ENCODE measurements at places on chromosomes 6 and 20.

GRCh38 chr6:11683871-11684270 lies 94.7 kb downstream of the ADTRP start:
- DNase-seq: no peak

DNA sequence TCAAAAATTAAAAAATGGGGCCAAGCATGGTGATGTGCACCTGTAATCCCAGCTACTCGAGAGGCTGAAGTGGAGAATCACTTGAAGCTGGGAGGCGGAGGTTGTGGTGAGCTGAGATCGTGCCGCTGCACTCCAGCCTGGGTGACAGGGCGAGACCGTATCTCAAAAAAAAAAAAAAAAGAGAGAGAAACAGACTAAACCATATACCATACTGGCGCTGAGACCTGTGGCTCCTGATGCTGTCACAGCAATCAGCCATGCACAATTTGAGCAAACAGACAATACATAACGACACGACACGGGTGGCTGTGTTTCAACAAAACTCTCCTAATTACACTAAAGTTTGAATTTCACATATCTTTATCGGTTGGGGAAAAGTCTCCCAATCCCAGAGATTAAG lies 14.9 kb upstream of the CBFA2T2 start:
- no peak for DNase-seq

DNA sequence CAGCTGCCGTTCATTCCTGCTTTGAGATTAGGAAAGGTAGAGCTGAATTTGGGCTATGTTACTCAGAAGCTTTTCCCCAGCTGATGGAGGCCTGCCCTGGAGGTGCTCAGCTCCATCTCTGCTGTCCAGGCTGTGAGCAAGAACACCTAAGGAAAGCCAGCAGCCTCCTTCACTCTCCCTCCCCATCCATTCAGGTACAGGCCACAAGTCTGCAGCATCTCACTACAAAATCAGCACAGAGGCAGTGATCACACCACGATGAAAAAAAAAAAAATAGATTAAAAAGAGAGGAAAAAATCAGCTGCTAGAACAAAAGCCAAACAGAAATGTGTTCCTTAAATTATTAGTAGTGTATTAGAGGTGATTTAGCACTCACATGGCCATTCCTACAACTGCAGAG lies 515.0 kb downstream of the CDH26 start:
- no peak for DNase-seq

DNA sequence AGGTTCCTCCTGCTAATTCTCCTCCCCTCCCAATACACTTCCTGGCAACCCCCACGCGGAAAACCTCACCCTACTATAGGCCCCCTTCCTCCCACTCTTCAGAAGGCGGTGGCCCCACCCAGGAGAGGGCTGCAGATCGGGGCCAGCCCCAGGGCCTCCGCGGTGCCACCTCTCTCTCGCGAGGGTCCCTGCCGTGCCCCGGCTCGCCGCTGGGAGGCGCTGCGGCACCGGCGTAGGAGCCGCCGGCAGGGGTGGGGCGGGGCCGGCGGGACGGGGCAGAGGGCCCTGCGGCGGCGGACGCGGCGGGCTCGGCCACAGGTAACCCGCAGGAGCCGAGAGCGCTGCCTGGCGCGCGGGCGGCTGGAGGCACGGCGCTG lies at the start of gene ANKRD6:
Gene ANKRD6, plus strand, starts transcription at position 278 of the 377 bp plus-strand sequence. CDS start 133,825 bp downstream, outside the sequence.
- peak; percentile 73 for DNase-seq

DNA sequence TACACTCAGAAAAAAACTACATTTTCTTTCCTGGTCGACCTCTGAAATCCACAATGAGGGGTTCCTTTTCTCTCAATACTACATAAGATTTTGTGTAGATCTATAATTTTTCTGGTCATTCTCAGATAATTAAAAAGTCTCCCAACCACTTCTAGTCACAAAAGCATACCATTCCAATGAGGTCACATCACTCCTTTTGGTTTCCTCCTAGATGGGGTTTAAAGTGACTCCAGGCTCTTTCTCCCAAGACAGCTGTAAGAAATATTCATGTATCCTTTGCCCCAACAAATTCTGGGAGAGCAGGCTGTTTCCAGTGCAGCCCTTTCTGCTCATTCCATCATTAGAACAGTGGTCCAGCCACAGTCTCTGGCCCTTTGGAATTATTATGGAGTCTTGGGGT lies 43.1 kb upstream of the BEND6 start:
- DNase-seq: no peak

- no peak for DNase-seq
Measured at GRCh38 chr6:88605271-88605670, 358.1 kb downstream of the RNGTT start.

- no peak for DNase-seq
Measured at GRCh38 chr20:53387983-53388675, 205.5 kb downstream of the ZNF217 start.

DNA sequence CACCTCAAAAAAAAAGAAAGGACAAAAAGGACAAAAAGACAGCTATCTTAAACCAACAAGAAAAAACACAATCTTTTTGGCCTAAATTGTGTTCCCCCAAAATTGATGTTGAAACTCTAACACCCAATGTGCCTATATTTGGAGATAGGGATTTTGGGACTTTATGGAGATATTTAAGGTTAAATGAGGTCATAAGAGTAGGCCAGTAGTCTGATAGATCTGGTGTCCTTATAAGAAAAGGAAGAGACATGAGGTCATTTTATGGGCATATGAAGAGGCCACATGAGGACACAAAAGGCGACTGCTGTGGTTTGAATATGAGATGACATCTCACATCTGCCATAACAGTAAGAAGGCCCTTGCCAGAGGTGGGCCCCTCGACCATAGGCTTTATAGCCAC lies 49.5 kb downstream of the TRIM38 start:
- no peak for DNase-seq

DNA sequence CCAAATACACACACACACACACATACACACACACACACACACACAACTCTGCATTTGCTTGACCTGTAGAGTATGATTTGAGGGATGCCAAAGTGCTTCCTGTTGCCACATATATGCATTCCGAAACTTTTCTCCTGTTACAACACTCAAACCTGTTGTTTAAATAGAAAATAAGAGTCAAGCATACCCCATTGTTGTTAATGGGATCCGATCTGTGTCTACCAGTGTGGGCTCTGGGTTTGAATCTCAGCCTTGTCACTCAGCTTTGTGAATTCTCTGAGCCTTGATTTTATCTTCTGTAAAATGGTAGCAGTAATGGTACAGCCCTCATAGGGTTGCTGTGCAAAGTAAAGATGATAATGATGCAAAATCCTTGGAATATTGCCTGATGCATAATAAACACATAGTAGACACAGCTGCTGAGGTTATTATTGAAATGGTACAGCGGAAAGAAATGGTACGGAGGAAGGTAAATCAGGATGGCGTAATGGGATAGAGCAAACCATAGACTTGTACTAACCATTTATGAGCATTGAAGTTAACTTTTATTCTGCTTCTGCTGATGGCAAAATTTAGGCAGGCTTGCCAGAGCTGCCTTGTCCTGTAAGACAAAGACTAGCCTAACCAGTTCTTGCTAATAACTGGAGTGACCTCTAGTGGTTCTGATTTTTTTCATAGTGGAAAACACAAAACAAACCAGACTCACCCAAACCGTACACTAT lies 113.5 kb upstream of the PHACTR1 start:
- no peak for DNase-seq

- DNase-seq: no peak
Measured at GRCh38 chr6:53066077-53066417, 843 bp downstream of the FBXO9 start.

GRCh38 chr20:47258745-47259695 lies 97.5 kb downstream of the ZMYND8 start:
- DNase-seq: no peak
